ENCODE measurements at places on chromosomes 12 and 14.

DNA sequence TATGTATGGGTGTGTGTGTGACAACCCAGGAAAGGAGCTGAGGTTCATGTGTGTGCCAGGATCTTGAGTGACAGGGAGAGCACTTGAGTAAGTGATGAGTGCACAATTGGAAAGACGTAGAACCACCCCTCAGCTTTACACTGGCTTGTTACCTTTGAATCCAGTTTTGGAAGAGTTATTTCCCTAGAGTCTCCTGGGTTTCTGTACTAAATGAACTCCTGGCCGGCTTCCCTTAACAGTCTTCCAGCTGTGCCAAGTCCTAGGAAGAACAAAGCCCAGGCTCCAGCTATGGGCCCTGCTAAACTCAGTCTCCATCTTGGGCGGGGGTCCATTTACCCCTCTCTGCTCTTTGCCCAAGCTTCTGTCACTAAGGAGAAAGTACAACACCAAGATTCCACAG lies 19.7 kb upstream of the NR1H4 start:
- DNase-seq = no peak

DNA sequence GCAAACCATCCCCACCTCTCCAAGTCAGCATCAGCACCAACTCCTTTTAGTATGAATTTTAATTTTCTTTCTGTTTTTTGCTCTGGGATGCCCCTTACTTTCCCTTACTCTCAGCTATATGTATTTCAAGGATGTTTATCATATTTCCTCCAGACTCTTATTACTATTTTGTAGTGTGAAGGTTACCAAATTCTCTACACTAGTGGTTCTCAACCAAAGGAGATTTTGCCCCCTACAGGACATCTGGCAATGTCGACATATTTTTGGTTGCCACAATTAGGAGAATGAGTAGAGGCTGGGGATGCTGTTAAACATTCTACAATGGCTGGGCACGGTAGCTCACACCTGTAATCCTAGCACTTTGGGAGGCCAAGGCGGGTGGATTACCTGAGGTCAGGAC lies 29.1 kb upstream of the SOS2 start:
- no peak for DNase-seq

DNA sequence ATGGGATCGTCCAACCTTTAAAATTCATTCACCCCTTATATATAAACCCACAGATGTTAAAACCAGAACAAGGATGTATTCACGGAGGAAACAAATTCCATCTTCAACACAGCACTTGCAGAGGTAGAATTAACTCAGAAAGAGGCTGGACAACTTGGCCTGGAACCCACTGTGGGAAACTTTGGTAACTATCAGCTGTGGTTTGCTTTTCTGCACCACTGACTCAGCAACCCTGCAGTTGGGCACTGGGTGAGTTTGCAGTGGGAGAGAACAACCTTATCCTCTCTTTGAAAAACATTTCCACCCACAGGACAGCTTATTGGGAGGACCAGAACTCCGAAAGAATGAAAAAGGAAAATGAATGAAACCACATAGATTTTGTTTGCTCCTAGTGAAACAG lies 66.3 kb downstream of the ZNF664 start:
- no peak for DNase-seq

DNA sequence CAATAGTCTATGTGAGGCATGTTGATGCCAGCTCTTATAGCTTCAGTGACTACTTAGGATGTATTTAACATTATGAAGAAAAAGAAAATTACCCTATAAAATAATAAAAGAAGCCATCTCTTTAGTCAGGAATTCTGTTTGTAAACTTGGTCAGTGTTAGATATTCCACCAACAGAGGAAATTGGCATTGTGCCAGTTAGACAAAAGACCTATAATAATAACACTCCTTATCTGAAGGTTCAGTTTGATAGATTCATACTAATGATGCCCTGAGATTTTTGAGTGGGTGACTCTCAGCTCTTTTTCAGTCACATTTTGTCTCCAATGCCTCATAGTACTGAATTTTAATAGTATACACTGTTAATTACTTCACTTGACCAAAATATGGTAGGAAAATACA lies 6.6 kb downstream of the SYT10 start:
- no peak for DNase-seq

DNA sequence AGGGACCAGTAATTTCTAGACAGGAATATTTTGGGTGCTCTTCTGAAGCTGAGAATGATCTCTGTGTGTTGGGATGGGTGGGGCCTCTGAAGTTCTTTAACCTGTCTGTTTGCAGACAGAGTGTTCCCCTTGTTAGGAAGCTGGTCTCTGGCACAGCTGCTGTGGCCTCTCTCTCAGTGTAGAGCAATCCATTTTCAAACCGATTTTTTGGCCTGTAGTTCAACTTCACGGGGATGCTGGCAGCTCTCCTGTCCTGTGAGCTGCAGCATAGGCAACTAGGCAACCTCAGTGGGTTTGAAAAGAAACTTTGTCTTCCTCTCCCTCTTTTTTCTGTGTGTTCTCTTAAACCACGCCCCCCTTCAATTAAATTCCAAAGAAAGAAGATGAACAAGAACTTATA lies 69.1 kb downstream of the SMOC1 start:
- no peak for DNase-seq

DNA sequence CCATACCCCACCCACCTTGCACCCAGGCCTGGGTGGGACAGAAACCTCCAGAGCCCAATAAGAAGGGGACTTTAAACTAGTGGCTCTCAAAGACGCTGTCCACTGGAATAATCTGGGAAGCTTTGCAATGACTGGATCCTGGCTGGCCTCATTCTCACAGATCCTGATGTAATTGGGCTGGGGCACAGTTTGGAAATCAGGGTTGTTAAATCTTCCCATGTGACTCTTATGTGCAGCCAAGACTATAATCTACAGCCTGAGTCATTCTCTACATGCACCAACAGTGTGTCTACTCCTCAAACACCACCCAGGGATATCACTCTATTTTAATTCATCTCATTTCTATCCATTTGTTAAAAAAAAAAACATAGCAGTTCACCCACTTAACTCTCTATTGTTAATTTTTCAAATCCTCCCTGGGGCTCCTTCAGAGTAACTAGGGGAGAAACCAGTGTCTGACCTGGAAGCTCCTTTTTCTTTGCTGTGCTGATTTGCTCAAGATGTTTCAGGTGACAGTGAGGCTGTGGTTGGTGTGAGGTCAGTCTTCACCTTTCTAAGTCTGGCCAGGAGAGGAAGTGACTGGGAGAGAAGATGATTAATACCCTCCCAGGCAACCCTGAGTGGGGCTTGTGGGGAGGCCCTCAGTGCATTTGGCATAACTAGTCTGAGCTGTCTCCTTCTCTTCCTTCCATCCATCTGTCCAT lies 211.6 kb upstream of the SFSWAP start:
- DNase-seq = no peak
